Right atrium auricular region (tissue), 2 donors: ENCODE measurements at places on chromosomes 5 and 9. TPM values are rescaled to one million over a fixed set of nuclear protein-coding genes. Genes with fewer than 3 reads are reported as not detected.

Gene SGCD
- 85.1 TPM for total RNA-seq

Gene FLT4
- 2.0 TPM for total RNA-seq

- no peak overlapping the region for H3K4me3 ChIP-seq
- no peaks in the 10 kb centered on the region for H3K36me3 ChIP-seq
- no peaks in the 10 kb centered on the region for H3K4me1 ChIP-seq
- no peak for DNase-seq
These were observed 17.5 kb upstream of the SPRY4 start for GRCh38 chr5:142342128-142342981.

DNA sequence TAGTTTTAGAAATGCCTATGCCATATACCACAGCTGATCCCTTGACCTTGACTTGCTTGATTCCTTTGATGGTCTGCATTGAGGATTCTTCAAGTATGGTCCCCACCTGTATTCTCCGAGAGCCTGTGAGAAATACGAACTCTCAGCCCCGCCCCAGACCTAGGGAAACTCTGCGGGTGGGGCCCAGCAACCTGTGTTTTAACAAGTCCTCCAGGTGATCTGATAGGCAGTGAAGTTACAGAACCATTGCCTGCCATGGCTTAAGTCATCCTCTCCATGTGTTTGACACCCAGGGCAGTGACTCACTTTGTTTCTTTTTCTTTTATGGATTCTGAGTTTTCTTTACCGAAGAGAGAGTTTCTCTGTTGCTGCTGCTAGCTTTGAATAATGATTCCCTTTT is 18.5 kb downstream of the FRMPD1 start:
- H3K4me1 ChIP-seq: no peaks in the 10 kb centered on the region
- DNase-seq: no peak
- H3K27me3 ChIP-seq: no peaks in the 10 kb centered on the region
- no peak overlapping the region for H3K4me3 ChIP-seq

DNA sequence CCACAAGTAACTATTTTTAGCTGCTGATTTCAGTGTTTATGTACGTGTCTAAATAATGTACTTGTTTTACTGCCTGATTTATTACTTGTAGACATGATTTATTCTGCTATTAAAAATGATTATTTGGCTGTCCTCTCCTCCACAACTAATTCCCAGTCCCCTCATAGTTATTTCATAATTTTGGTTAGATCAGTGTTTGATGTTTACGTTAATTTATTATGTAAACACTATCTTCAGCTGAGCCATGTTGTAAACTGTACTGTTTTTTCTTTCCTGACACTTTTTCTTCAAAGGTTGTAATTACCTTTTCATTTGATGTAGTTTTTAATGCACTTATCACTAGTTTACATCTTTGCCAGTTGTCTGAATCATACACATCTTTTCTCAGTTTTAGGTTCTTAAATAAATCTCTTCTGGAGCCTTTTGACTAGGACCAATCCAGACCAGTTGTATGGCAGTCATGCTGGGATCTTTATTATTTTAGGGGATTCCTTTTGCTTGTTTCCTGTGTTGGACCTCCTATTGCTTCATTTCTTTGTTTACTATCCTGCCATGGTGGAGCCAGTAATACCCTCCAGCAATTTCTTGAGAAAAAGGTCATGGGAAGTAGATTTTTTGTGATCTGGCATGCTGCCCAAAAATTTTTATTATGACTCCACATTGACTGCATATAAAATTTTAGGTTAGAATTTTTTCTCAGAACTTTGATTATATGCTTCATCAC is 16.1 kb downstream of the AP3S1 start:
- no peaks in the 10 kb centered on the region for H3K4me1 ChIP-seq
- no peak overlapping the region for H3K4me3 ChIP-seq
- no peaks in the 10 kb centered on the region for H3K36me3 ChIP-seq

GRCh38 chr9:117823576-117823975 is 119.4 kb downstream of the TLR4 start:
- H3K4me1 ChIP-seq: no peaks in the 10 kb centered on the region
- no peaks in the 10 kb centered on the region for H3K27me3 ChIP-seq
- H3K36me3 ChIP-seq: no peaks in the 10 kb centered on the region
- no peak overlapping the region for H3K27ac ChIP-seq
- H3K4me3 ChIP-seq: no peak overlapping the region
- no peak for DNase-seq

GRCh38 chr5:117131876-117132275 is 557.3 kb upstream of the SEMA6A start:
- no peak overlapping the region for H3K4me3 ChIP-seq
- no peaks in the 10 kb centered on the region for H3K27me3 ChIP-seq
- no peak for DNase-seq
- no peaks in the 10 kb centered on the region for H3K4me1 ChIP-seq
- no peak overlapping the region for H3K27ac ChIP-seq
- H3K36me3 ChIP-seq: no peaks in the 10 kb centered on the region

DNA sequence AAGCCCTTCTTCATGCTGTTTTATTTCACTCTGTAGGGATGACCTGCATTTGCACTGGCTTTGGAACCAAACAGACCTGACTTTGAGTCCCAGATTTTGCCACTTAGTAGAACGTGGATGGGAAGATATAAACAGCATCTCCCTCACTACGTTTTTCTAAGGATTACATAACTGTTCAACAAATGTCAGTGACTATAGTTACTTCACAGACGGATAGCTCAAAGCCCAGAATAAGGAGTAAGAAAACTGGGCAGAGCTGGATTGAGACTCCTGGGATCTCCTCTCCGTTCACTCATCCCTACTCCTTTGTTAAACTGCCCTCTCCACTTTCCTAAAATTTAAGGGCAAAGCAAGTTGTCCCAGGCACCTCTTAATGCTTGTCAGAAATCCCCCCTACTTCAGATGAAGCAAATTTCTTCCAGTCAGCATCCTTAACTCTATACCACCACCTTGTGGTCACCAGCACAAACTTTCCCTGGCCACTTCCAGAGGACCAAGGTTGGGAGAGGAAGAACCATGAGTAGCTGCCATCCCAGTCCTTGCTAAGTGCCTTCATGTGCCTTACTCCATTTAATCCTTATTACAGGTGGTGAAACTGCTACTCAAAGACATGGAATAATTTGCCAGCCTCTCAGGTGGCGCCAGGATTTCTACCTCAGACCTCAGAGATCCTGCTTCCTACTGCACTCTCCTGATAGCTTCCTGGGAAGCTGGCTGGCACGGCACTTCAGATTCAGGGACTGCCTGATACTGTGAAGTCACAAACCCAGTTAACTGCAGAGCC is 38.4 kb downstream of the EGR1 start:
- H3K36me3 ChIP-seq: peaks cover 19% of the 10 kb centered on the region
- no peak for DNase-seq
- H3K27me3 ChIP-seq: no peaks in the 10 kb centered on the region
- no peaks in the 10 kb centered on the region for H3K4me1 ChIP-seq
- no peak overlapping the region for H3K4me3 ChIP-seq
- peak overlapping the region; percentile 27 for H3K27ac ChIP-seq

GRCh38 chr9:37464426-37465248 is 613 bp downstream of the ZBTB5 start:
- H3K27ac ChIP-seq: peak overlapping the region; percentile 98
- peak overlapping the region; percentile 82 for H3K4me3 ChIP-seq
- no peaks in the 10 kb centered on the region for H3K4me1 ChIP-seq
- no peaks in the 10 kb centered on the region for H3K36me3 ChIP-seq
- H3K27me3 ChIP-seq: no peaks in the 10 kb centered on the region

DNA sequence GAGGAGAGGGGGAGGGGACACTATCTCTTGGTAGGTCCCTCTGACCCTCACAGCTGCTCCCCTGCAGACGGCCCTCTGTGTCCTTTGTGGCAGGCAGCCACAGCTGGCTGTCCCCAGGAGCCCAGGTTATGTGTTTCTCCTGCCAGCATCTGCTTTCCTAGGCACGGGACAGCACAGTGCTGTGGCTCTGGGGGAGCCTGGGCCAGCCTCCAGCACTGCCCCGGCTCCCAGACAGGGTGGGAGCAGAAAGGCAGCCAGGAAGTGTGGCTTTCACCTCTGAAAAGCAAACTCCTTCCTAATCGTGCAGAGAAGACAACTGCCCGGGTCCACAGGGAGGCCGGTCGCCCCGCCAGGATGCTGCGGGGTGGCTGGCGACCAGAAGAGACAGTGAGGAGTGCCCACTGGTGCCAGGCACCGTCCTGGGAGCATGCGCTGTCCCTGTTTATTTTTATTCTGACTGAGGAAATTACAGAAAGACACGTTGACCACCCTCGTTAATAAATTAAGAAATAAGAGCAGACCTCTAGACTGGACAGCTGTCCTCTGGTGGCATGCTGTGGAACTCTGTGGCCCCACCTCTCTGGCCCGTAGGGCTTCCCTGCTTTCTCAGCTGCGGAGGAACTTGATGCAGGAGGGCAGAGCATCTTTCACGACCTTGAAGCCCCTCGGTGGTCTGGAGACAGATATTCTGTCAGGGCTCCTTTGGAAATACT is 240.3 kb downstream of the FANCC start:
- peaks cover 89% of the 10 kb centered on the region for H3K4me1 ChIP-seq
- no peak overlapping the region for H3K4me3 ChIP-seq
- peak; percentile 57 for DNase-seq
- H3K27ac ChIP-seq: peak overlapping the region; percentile 52
- H3K27me3 ChIP-seq: no peaks in the 10 kb centered on the region
- H3K36me3 ChIP-seq: peaks cover 53% of the 10 kb centered on the region

DNA sequence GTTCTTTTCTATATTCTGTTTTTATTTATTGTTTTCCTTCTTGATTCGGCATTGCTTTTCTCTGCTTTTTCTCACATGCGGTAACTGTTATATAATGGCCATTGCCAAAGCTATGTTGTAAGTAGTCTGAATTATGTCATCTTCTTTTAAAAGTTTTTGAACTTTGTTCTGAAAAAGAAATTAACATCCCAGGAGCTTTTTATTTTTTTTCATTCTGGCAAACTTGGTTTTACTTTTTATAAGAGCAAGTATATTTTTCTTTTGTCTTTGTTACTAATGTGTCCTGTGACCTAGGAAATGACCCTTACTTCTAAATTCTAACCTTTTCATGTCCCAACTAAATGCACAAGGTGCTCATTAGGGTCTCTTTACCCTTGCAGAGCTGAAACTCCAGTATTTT is 26.7 kb upstream of the IZUMO3 start:
- no peaks in the 10 kb centered on the region for H3K4me1 ChIP-seq
- no peaks in the 10 kb centered on the region for H3K36me3 ChIP-seq
- no peak for DNase-seq
- no peaks in the 10 kb centered on the region for H3K27me3 ChIP-seq
- no peak overlapping the region for H3K27ac ChIP-seq
- no peak overlapping the region for H3K4me3 ChIP-seq

GRCh38 chr9:31699836-31700235 is 684.6 kb upstream of the ACO1 start:
- H3K27me3 ChIP-seq: no peaks in the 10 kb centered on the region
- no peak for DNase-seq
- no peak overlapping the region for H3K4me3 ChIP-seq
- no peaks in the 10 kb centered on the region for H3K4me1 ChIP-seq

DNA sequence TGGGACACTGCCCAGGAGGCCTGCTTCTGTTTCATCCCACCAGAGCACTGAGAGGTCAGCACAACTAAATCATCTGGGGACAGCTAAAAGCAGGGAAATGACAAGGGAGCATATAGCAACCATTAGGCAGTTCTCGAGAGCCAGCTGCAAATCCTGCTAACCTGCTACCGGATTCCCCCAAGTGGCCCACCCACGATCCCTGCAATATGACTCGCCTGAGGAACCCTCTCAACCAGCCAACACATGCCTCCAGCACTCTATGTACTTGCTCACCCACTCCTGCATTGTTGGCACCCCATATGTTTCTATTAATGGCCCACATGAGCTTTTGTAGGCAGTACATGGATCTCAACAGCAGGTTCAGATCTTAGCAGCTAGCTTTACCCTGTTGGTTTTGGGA is 326.0 kb downstream of the GABRG2 start:
- no peak for DNase-seq
- no peaks in the 10 kb centered on the region for H3K4me1 ChIP-seq
- H3K27me3 ChIP-seq: no peaks in the 10 kb centered on the region
- H3K4me3 ChIP-seq: no peak overlapping the region
- H3K36me3 ChIP-seq: no peaks in the 10 kb centered on the region

GRCh38 chr5:132344775-132345514 is 24.6 kb upstream of the SLC22A5 start:
- no peak for DNase-seq
- H3K4me1 ChIP-seq: no peaks in the 10 kb centered on the region
- H3K36me3 ChIP-seq: peaks cover 9% of the 10 kb centered on the region
- H3K27ac ChIP-seq: no peak overlapping the region

GRCh38 chr5:68529581-68529980 is 314.0 kb downstream of the PIK3R1 start:
- H3K4me1 ChIP-seq: peaks cover 14% of the 10 kb centered on the region
- H3K27me3 ChIP-seq: no peaks in the 10 kb centered on the region
- no peak for DNase-seq
- H3K27ac ChIP-seq: no peak overlapping the region
- no peak overlapping the region for H3K4me3 ChIP-seq
- H3K36me3 ChIP-seq: no peaks in the 10 kb centered on the region

GRCh38 chr5:74286734-74287695 is 353.5 kb downstream of the ENC1 start:
- no peaks in the 10 kb centered on the region for H3K27me3 ChIP-seq
- no peaks in the 10 kb centered on the region for H3K36me3 ChIP-seq
- H3K4me3 ChIP-seq: no peak overlapping the region
- H3K27ac ChIP-seq: peak overlapping the region; percentile 70
- no peaks in the 10 kb centered on the region for H3K4me1 ChIP-seq

- no peaks in the 10 kb centered on the region for H3K27me3 ChIP-seq
- no peaks in the 10 kb centered on the region for H3K4me1 ChIP-seq
- no peak for DNase-seq
These were observed 183.6 kb downstream of the CFAP90 start for GRCh38 chr5:7667216-7667767.

- no peak overlapping the region for H3K27ac ChIP-seq
- H3K4me1 ChIP-seq: no peaks in the 10 kb centered on the region
- H3K27me3 ChIP-seq: no peaks in the 10 kb centered on the region
- no peak for DNase-seq
- H3K36me3 ChIP-seq: no peaks in the 10 kb centered on the region
These were observed 336.0 kb downstream of the PDE4D start for GRCh38 chr5:59557572-59557971.

DNA sequence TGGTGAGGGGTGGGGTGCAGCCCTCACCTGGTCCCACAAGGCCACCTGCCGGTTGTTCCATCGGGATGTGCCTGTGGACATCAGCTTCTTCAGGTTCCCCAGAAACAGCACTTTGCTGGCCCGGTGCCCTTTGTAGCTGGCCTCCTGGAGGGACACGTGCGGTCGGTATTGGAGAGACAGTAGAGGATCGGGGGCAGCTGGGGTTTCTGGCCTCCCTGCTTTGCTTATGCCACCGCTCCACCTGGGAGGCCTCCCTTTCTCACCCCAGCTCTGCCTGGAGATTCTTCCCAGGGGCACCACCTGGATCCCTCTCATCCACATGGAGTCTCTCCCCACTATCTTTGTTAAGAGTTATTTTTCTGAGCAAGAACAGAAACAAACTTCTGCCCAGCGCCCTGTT is 13.1 kb upstream of the TRIM14 start:
- H3K4me1 ChIP-seq: no peaks in the 10 kb centered on the region
- no peak overlapping the region for H3K27ac ChIP-seq
- no peaks in the 10 kb centered on the region for H3K27me3 ChIP-seq
- H3K4me3 ChIP-seq: no peak overlapping the region

- no peak overlapping the region for H3K4me3 ChIP-seq
- no peak for DNase-seq
- no peaks in the 10 kb centered on the region for H3K27me3 ChIP-seq
- no peak overlapping the region for H3K27ac ChIP-seq
- H3K36me3 ChIP-seq: no peaks in the 10 kb centered on the region
These were observed 386.3 kb downstream of the BNC2 start for GRCh38 chr9:16484180-16484579.
